PC-3 (cell line): ENCODE measurements at places on chromosomes 1 and 21. TPM values are rescaled to one million over a fixed set of nuclear protein-coding genes. Genes with fewer than 3 reads are reported as not detected.
A peak's percentile ranks its signal among the peaks of the same experiment; 100 is the strongest.

GRCh38 chr1:212607913-212608391 is 609 bp upstream of the ATF3 start:
- no peak for DNase-seq

GRCh38 chr1:233598891-233599541 is 14.9 kb upstream of the KCNK1 start:
- no peak for DNase-seq

- peak; percentile 67 for DNase-seq
Measured at GRCh38 chr1:3614755-3615742, 3.7 kb upstream of the MEGF6 start.

GRCh38 chr1:180309338-180309737 is 79.3 kb downstream of the LHX4 start:
- DNase-seq, result peak; percentile 50

DNA sequence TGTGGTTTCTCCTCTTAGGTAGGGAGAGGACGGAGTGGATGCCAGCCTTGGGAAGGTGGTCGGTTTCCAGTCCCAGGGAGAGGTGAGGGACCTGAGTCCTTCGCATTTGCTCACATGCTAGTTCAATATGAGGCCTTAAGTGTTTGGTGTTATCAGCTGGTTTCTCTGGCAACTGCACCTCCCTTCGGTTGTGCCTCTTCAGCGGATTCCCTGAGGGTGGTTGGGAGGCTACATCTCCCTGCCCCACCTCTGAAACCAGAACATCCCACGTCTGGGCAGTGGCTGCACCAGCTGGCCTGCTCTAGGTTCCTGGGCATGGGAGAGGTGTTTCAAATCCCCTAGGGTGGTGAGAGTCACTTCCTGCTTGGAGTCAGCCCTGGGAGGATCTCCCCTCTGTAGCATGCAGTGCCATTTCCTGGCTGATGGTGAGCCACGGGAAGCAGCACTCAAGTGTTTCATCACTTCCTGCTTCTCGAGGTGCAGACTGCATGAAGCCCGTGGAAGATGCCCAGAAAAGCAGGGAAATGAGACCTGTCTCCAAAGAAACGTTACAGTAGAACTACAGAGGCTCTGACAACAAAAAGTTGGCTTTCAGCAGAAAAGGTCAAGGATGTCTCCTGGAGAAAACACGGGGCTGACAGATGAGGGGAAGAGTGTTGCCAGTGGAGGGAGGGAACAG is 4.5 kb downstream of the TMEM125 start:
- DNase-seq, result peak; percentile 50

DNA sequence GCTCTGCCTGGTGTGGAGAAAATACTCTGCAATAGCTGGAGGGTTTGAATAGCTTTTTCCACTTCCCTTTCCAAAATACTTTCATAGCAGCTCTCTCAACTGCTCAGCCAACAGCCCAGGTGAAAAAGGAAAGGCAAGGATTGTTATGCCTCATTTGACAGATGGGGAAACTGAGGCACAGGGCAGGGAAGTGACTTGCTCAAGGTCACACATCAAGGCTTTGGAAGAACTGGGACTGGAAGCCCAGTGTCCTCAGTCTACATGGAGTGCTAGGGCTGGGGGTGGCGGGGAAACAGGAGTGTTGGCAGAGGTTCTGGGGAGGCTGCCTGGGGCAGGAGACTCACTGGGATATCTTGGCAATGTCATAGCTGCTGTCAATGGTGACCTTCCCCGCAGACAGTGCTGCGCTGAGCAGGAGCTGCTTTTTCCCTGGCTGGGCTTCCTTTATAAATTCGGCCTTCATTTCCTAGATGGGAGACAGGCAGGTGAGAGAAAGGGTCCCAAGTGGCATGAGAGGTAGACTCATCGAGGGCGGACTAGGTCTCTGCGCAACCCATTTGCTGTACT is 4.0 kb downstream of the CHI3L1 start:
- no peak for DNase-seq

GRCh38 chr1:28190996-28191645 is 14.6 kb upstream of the PTAFR start:
- no peak for DNase-seq

GRCh38 chr1:84347271-84347931 is 45.9 kb downstream of the SAMD13 start:
- DNase-seq, result no peak

GRCh38 chr1:9774712-9775679 is 48.8 kb downstream of the CLSTN1 start:
- no peak for DNase-seq

DNA sequence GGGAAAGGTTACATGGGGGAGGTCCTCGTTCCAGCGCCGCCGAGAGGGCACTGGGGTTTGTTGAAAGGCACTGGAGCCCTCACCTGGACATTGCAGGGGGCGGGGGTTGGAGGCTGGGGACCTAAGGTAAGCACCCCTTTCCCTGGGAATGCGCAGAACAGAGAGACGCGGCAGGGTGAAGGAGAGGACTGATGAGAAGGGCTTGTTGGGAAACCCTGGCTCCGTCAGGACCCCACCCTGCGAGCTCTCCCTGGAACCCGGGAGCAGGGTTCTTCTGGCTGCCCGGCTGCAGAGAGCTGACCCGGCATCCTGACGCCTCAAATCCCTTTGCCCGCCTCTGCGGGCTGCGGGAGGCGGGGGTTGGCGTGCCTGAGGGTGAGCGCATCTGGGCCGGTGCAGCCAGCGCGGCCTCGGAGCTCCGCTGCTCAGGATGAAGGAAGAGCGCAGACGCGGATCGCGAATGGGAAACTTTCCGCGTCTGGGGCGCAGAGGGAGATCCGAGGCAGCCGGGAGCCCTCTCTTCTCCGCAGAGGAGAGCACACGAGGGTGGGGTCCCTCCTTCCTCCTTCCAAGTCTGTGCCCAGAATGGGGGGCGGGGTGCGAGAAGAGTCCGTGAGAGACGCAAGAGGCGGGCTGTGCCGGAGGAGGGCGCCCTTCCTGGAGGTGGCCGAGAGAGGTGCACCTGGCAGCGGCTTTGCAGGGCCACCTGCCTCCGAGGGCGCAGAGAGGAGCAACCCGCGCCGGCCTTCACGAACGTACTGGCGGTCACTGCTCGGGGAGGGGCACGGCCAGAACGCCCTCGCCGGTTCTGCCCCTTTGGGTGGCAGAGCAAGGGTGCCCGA is 2.4 kb downstream of the IGSF21 start:
- no peak for DNase-seq

DNA sequence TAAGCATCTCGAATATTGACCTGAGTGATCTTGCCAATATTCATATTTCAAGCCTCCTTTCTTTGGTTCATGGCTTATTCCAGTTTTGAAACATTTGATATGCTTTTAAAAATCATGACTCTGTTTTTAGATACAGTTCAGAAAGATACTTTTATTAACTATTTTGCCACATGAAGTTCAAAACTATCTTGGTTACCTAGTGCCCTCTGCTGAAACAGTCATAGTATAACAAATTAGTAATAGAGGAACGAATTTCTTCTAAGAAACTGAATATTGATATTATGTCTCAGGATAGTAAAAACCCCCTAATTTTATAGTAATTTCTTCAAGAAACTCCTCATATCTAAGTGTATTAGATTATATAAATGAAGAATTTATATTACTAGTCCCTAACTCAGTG is 52.6 kb upstream of the RC3H1 start:
- peak; percentile 42 for DNase-seq

GRCh38 chr1:159339536-159339935 is 37.4 kb downstream of the FCER1A start:
- DNase-seq, result no peak

DNA sequence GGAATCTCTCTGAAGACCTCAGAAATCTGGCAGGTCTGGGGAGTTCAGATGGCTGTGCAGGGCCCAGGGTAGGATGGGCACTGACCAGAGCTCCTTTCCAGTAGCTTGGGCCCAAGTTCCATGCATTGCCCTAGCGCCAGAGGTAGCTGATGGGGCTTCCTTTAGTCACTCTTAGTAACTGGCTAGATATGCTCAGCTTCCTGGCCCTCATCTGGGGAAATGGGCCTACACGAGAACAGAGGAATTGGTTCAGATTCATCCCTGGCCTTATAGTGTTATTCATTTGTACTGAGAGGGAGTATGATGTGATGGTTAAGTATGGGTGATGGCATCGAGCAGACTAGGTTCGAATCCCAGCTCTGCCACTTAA is 15.5 kb upstream of the PSMB2 start:
- no peak for DNase-seq

GRCh38 chr1:109644670-109645069 is 11.2 kb upstream of the GSTM4 start:
- no peak for DNase-seq

- no peak for DNase-seq
Measured at GRCh38 chr1:158564608-158565007, 5.8 kb downstream of the OR6P1 start.

DNA sequence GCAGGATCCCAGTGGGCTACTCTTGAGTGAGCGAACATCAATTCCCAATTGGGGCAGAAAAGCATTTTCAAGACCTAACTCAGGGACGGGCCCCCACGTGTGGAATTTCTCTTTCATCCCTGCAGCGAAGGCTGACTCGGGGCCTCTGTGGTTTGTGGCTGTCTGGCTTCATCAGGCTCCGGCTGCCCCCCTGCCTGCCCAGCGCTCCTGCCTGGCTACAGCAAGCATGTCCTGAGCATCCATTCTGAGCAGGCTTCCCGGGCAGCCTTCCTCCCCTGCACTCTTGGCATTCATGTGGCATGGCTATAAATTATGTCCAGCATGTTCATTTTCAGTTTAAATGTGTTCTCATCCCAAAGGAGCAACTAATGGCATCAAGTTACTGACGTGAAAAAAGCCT is 588.1 kb downstream of the KIF26B start:
- DNase-seq, result no peak

DNA sequence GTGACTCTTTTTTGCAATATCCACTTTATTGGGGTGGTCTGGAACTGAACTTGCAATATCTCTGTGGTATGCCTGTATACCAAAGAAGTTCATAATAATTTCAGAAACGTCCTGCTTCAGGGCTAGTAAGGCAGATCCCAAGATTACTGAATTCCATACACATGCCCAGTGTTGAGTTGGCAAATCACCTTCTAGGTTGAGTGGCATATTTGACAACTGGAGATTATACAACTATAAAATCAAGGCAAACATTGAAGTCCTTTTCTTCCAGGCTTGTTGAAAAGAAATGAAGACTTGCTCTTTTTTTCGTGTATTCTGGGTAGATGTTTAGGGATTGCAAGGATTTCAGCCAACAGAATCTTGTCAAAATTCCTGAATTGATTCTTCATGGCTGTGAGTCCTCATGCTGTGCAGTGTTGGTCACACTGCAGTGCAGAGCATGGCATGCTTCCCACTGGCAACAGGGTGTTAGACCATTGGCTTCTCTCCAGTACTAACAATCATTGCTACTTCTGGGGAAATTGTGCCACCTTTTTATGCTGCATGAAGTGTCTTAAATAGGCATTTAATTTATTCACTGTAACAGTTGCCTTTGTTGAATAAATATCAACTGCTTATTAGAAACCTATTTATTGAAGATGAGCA is 367.1 kb upstream of the ADGRL4 start:
- no peak for DNase-seq

GRCh38 chr1:46406881-46407608 is 12.9 kb downstream of the FAAH start:
- DNase-seq, result no peak

- peak; percentile 89 for DNase-seq
Measured at GRCh38 chr1:26524181-26524580, 5.4 kb upstream of the RPS6KA1 start.

GRCh38 chr1:177505905-177506590 is 335.3 kb downstream of the BRINP2 start:
- peak; percentile 71 for DNase-seq

GRCh38 chr1:40708750-40709099 is 17.2 kb downstream of the NFYC start:
- DNase-seq, result peak; percentile 66

DNA sequence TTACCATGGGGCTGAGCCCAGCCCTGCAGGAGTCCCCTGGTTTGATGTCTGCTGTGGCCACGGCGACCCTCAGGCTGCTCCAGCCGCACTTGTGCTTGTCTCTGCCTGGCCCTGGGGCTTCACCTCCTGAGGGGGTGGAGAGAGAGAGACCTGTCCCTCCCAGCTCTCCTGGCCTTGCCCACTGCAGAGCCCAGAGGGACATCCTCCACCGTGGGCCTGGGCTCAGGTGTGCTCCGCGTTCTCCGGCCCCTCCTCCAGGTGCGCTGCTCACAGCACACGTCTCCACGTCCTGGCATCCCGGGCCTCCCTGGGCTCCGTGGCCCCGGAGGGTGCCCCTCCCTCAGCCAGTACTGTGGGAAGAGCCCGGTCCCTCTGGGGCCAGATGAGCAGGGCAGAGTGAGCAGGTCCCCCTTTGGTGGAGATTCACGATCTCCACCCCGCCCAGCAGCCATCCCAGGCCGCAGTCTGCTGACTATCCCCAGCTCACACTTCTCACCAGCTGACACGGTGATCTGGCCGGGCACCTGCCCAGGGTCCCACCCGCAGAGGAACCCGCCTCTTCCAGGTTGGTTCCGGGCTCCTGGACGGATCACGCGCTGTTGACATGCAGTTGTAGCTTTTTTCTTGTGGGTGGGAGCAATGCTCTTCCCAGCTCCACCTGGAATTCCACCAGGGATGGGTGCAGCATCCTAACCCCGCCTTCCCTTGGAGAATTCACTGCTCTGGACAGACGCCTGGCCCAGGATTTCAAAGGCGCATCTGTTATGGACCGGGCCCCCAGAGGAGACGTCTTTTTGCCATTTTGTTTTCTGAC is 41.8 kb upstream of the POFUT2 start:
- peak; percentile 66 for DNase-seq

GRCh38 chr1:173038875-173039554 is 11.7 kb downstream of the TNFSF18 start:
- no peak for DNase-seq

GRCh38 chr21:27450216-27450615 is 483.3 kb upstream of the ADAMTS5 start:
- DNase-seq, result no peak

DNA sequence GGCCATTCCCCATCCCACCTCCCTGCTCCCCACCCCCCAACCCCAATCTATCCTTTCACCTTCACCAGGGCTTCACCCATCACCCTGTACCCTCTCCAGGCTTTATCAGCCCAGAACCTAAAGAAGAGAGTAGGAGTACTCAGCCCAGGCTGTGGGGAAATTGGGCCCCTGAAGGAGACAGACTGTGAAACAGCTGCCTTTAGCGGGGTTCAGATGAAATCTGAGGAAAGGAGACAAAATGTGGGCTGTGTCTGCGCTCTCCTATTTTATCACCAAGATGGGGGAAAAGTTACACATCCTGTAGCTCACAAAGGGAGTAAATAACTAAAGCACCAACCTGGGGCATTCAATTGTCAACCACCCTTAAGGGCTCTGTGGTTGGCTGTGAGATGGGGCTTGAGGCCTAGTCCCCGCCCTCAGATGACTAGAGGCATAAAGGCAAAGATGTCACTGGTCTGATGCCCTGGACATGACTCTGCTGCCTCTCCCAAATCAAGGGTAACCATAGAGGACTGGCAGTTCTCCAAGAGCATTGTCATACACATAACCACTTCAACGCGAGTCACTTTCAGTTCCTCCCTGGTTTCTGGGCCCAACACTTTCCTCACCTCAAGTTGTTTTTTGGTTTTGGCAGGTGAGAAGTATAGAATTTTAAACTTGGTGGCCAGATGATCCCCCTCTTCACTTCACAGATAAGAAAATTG is 30.0 kb downstream of the SLC27A3 start:
- DNase-seq, result peak; percentile 91

- DNase-seq, result peak; percentile 54
Measured at GRCh38 chr21:28522014-28522799, 470.5 kb downstream of the LTN1 start.

RCAN1 gene
- total RNA-seq, result 24.2 and 26.2 TPM in 2 replicates

CD1E gene
- not detected in 2 replicates for total RNA-seq

CDC42BPA gene
- total RNA-seq, result 32.0 and 42.1 TPM in 2 replicates

NPL gene
- total RNA-seq, result not detected in 2 replicates

CHAF1B gene
- 18.5 and 19.0 TPM in 2 replicates for total RNA-seq

LRRC39 gene
- total RNA-seq, result 0.84 and 0.86 TPM in 2 replicates

CRNN gene
- not detected in 2 replicates for total RNA-seq

CD160 gene
- not detected in 2 replicates for total RNA-seq

RAB25 gene
- 18.1 and 18.5 TPM in 2 replicates for total RNA-seq
